ENCODE measurements at places on chromosomes 5 and 9.
A peak's percentile ranks its signal among the peaks of the same experiment; 100 is the strongest.

GRCh38 chr5:132055441-132055807, 5.0 kb upstream of the IL3 start:
- H3K4me3 ChIP-seq = no peak overlapping the region
- no peaks in the 10 kb centered on the region for H3K36me3 ChIP-seq
- H3K27ac ChIP-seq = no peak overlapping the region

DNA sequence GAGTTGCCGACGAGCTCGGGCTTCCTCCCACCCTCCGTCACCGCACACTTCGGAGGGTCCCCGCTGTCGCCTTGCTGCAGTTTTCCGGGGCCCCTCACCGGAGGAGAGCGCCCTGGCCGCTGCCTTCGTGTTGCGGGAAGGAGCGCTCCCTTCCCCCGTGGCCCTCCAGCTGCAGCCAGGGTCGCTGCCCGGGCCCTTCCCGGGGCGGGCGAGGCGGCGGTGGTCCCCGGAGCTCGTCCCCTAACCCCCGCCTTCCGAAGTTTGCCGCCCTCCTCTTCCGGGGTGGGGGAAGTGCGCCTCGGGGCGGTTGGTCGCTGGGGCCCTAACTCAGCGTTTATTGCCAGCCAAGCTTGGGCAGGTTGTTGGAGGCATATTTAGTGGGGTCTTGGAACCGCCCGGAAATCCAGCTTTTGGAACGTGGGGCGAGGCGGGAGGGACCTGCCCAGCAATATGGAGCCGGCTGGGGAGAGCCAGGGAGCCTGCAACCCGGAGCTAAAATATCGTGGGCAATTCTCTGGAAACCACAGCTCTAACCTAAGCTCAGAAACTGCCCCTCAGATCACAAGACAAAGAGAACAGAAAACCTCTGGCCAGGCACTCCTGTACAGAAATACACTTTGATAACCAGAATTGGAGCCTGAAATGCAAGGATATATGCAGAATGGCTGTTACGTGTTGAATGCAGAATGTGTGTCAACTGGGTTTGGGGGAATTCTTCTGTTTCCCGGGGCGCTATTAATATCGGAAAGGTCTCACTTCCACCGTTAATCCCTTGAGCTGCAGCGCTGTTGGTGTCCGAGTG, 890 bp downstream of the PIK3R1 start:
- H3K4me3 ChIP-seq = peak overlapping the region; percentile 90
- peaks cover 7% of the 10 kb centered on the region for H3K4me1 ChIP-seq
- peak; percentile 72 for DNase-seq
- H3K27me3 ChIP-seq = no peaks in the 10 kb centered on the region
- peak overlapping the region; percentile 94 for H3K27ac ChIP-seq

GRCh38 chr9:35618854-35619799, 914 bp upstream of the CD72 start:
- no peak overlapping the region for H3K4me3 ChIP-seq
- H3K36me3 ChIP-seq = no peaks in the 10 kb centered on the region
- no peak overlapping the region for H3K27ac ChIP-seq
- no peaks in the 10 kb centered on the region for H3K4me1 ChIP-seq

GRCh38 chr5:136023958-136024541, 4.7 kb upstream of the TGFBI start:
- no peak overlapping the region for H3K27ac ChIP-seq
- no peaks in the 10 kb centered on the region for H3K36me3 ChIP-seq
- no peaks in the 10 kb centered on the region for H3K27me3 ChIP-seq
- DNase-seq = no peak

- H3K27ac ChIP-seq = no peak overlapping the region
- H3K36me3 ChIP-seq = no peaks in the 10 kb centered on the region
Measured at GRCh38 chr5:142053426-142054151, 40.8 kb upstream of the GNPDA1 start.

DNA sequence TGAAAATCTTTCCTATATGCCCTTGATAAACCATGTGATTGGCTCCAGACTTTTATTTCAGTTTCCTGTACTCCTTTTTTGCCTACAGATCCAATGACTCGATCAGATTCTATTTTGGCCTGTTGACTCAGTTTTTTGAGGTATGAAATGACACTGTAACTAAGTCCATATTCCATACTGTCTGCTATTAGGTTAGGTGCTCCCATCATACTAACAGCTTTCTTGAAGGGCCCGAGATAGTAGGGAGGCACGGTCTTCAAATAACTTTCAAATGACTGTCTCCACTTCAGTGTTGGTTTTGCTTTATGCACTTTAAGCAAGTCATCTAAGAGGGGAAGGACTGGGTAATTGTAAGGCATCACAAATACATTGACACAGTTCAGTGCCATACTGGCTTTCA, 295.4 kb upstream of the DAB2 start:
- H3K4me3 ChIP-seq = no peak overlapping the region
- H3K4me1 ChIP-seq = no peaks in the 10 kb centered on the region
- DNase-seq = no peak
- H3K36me3 ChIP-seq = no peaks in the 10 kb centered on the region
- H3K27ac ChIP-seq = no peak overlapping the region
- no peaks in the 10 kb centered on the region for H3K27me3 ChIP-seq

- no peak overlapping the region for H3K27ac ChIP-seq
- no peaks in the 10 kb centered on the region for H3K4me1 ChIP-seq
- no peaks in the 10 kb centered on the region for H3K27me3 ChIP-seq
Measured at GRCh38 chr5:56496581-56497063, 263.5 kb upstream of the ANKRD55 start.

DNA sequence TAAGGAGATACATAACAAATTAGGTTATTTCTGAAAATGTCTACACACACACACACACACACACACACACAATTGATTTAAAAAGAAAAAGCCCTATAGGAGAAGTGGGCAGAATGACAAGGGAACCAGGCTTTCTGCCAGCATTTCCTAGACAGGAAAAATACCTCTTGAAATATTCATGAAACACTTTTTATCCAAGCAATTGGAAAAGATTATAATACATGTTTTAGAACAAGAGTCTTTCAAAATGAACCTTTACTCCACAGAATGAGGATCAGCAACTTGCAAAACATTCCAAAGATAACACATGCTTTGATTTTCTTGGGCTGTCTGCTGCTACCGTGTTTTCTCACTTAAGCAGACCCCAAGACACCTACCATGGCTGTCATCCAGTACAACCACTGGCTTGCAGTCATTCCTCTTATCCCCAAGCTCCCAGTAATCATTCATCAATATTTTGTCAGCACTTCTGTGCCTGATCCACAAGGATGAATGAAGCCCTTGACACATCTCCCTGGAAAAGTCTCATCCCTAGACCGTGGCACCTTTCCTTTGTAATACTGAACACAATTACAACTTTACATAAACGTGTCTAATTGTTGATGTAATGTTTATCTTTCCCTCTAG, 717.1 kb upstream of the ZNF608 start:
- H3K4me3 ChIP-seq = no peak overlapping the region
- H3K36me3 ChIP-seq = no peaks in the 10 kb centered on the region
- no peak for DNase-seq
- no peaks in the 10 kb centered on the region for H3K4me1 ChIP-seq
